Ovary (tissue), 10 donors: ENCODE measurements at places on chromosomes 2 and 18. TPM values are rescaled to one million over a fixed set of nuclear protein-coding genes. Genes with fewer than 3 reads are reported as not detected.

- no peak for DNase-seq
Measured at GRCh38 chr2:122639711-122640110, 884.3 kb downstream of the TSN start.

DNA sequence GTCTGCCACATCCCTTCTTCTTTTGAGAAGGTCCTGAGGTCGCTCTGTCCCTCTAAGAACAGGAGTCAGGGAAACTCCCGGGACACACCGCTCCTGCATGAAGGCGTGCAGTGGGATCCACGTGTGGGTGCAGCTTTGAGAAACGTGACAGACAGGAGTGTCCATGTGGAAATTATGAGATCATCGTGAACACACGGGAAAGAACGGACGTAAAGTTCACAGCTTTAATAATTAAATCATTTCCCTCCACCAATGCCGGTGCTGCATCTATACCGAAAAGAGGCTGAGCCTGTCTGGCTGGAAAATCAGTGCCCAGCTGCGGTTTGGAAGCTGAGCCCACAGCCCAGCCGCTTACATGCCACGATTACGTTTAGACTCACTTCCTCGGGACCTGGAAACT lies 372.4 kb upstream of the SALL3 start:
- no peak for DNase-seq

DNA sequence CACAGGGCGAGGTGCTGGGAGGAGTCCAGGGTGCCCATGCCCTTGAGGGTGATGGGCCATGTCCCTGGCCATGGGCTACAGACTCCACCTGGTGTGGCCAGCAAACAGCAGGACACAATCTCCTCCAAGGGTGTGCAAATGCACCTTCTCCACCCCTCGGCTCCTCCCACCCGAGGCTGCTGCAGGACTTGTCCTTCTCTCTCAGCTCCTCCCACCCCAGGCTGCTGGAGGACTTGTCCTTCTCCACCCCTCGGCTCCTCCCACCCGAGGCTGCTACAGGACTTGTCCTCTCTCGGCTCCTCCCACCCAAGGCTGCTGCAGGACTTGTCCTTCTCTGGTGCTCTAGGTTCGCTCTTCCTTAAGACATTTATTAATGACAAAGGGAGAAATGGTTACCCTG lies 57.3 kb upstream of the SNTG2 start:
- no peak for DNase-seq

PLB1 gene
- 7.5 TPM for total RNA-seq

C2orf74 gene
- total RNA-seq, result 13.2 TPM
